Stimulated activated CD8-positive, alpha-beta memory T cell treated with anti-CD3 and anti-CD28 coated beads, Interleukin-2, amount 100 ng/mL, for 1 hour (primary cell): ENCODE measurements at places on chromosomes 2 and 18.

- DNase-seq, result no peak
These were observed 64.9 kb upstream of the PSMD14 start for GRCh38 chr2:161243312-161243711.

DNA sequence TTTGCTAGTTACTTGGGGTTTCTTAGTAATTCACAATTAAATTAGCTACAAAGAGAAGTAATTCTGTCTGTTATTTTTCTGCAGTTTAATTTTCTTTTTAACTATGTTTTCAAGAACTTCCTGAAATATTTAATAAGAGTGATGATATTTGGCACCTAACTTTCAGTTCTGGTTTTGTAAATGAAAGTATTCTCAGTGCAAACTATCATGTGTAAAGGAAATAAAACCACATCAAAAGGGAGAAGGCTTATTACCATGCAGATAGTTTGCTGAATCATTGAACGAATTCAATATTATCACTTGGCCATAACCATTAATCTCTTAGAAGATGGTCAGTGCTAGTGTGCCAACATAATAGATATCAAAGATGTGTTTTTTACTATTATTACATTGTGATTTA lies 29.2 kb downstream of the DYTN start:
- no peak for DNase-seq

GRCh38 chr2:71166812-71167211 lies 36.4 kb downstream of the MPHOSPH10 start:
- DNase-seq, result no peak

DNA sequence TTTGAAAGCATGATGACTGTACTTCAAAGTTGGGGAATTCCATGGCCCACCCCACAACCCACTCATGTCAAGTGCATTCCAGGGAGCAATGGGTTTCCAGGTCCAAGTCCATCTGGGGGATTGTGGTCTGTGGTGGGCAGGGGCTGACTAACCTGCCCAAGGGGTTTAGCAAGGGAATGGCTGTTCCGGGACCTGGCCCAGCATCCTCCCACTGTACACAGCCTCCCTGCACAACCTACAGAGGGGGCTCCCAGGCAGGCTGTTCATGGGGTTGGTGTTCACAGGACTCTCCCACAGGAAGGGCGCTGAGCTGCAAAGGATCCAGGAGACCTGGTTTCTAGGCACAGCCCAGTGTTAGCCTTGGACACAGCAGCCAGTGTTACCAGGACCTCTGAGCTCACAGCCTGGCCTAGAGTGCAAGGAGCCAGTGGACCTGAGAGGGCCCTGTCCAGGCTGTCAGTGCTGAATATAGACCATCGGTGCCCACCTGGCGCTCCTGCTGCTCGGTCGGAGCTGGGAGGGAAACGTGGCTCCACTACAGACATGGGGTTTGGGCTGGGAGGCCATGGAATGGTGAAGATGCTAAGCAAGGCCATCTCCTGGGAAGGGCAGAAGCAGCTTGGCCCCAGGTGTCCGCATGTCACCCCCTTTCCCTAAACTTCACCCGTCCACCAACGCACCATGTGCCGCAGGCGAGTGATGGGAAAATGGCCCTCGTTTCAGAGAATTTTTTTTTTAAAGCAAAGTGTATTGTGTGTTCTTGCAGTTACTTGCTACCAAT lies 317.2 kb downstream of the GBX2 start:
- DNase-seq, result no peak

DNA sequence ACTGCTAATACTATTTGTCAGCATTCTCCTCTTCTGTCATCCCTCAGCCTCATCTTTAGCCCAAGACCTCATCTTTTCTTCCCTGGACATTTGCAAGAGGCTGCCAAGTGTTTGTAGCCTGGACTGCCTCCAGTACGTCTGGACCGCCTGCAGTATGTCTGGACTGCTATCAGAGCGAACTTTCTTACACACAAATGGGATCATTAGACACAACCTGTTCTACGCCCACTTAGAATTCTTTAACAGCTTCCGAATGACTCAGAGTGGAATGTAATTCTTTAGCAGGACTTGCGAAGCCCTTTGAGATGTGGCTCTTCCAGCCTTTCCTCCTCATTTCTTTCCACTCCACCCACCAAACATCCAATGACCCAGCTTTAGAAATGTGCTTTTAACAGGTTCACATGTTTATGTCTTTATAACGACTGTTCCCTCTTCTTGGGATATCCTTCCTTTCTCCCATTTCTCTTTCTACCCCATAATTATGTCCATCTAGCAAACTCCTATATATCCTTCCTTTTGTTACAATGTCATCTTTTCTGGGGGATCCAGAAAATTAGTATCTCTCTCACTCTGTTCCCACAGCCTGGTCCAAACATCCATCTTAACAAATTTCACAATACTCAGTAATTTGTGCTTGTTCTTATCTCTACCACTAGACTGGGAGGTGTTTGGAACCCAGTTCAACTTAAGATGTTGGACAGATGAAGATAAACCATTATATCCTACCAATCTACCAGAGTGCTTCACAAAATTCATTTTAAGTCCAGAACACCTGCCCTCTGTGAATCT lies 171.3 kb upstream of the PGAP1 start:
- no peak for DNase-seq

GRCh38 chr2:150255528-150255927 lies 231.9 kb downstream of the RND3 start:
- DNase-seq, result no peak

- DNase-seq, result no peak
These were observed 99.4 kb upstream of the PKDCC start for GRCh38 chr2:41948397-41948763.

- no peak for DNase-seq
These were observed 103.5 kb upstream of the PPP1CB start for GRCh38 chr2:28648147-28648546.

DNA sequence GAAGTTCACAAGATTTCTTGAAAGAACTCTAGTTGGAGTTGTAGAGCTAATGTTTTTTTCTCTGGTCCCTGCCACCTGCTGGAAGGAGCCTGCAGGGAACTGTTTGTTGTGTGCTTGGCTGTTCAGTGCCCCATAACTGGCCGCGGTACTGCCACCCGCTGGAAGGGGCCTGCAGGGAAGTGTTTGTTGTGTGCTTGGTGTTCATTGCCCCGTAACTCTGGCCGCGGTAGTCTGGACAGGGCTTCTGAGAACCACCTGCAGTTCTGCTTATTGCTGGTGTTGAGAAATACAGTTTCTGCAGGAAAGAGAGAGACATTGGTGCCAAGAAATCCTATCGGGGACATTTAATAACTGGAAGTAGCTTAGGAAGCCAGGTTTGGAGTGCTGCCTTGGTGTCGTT lies 58.1 kb downstream of the AGAP1 start:
- no peak for DNase-seq

DNA sequence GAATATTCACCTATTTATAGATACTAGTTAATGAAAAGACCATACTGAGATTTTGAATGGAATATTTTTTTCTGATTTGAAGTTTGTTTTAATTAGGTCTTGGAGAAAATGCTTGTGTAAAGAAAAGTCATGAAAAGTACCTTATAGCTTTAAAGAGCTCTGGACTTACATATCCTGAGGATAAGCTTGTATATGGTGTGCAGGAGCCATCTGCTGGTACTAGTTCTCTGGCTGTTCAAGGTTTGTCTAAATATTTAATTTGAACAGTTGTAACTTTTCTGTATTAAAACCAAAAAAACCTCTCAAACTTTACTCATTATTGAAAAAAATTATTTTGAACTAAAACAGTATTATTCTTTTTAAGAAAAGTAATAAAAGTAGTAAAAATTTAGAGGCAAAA lies 50.1 kb downstream of the UBR3 start:
- DNase-seq, result no peak

- DNase-seq, result no peak
These were observed 160.8 kb downstream of the AGPS start for GRCh38 chr2:177553176-177553884.

- no peak for DNase-seq
These were observed 430.4 kb downstream of the LPIN1 start for GRCh38 chr2:12176623-12177454.

- no peak for DNase-seq
These were observed 134.4 kb upstream of the SLC1A4 start for GRCh38 chr2:64854773-64855237.

DNA sequence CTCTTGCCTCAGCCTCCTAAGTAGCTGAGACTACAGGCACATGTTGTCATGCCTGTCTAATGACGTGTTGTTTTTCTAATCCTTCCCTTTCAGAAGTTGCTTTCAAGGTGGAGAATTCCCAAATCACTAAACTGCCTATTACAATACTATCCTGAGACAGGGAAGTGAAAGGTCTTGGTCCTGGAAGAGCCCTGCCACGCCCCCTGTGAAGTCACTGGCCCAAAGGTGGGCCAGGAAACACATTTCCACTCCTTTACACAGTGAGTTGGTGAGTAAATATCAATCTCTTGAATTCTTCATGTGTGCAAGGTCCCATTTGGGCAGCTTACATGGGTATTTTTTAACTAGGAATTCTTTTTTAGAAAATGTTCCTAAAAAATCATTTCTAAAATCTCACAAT lies 150.1 kb downstream of the THADA start:
- no peak for DNase-seq
